ENCODE measurements at places on chromosomes 7 and 10.

GRCh38 chr7:39527296-39527695 lies 38.9 kb upstream of the YAE1 start:
- DNase-seq, result no peak

DNA sequence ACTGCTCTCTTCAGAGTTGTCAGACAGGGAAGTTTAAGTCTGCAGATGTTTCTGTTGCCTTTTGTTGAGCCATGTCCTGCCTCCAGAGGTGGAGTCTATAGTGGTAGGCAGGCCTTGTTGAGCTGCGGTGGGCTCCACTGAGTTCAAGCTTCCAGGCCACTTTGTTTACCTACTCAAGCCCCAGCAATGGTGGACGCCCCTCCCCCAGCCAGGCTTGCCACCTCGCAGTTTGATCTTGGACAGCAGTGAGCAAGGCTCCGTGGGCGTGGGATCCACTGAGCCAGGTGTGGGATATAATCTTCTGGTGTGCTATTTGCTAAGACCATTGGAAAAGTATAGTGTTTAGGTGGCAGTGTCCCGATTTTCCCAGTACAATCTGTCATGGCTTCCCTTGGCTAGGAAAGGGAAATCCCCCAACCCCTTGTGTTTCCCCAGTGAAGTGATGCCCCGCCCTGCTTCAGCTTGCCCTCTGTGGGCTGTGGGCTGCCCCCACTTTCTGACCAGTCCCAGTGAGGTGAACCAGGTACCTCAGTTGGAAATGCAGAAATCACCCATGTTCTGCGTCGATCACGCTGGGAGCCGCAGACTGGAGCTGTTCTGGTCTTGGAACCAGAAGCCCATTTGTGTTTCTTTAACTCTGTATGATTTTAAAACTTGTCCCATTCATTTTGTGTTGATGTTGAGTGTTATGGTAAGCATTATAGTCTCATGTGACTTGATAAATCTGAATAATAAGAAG lies 89.2 kb upstream of the CALCR start:
- DNase-seq, result no peak

- no peak for DNase-seq
Measured at GRCh38 chr7:54080971-54081370, 461.2 kb upstream of the VSTM2A start.

DNA sequence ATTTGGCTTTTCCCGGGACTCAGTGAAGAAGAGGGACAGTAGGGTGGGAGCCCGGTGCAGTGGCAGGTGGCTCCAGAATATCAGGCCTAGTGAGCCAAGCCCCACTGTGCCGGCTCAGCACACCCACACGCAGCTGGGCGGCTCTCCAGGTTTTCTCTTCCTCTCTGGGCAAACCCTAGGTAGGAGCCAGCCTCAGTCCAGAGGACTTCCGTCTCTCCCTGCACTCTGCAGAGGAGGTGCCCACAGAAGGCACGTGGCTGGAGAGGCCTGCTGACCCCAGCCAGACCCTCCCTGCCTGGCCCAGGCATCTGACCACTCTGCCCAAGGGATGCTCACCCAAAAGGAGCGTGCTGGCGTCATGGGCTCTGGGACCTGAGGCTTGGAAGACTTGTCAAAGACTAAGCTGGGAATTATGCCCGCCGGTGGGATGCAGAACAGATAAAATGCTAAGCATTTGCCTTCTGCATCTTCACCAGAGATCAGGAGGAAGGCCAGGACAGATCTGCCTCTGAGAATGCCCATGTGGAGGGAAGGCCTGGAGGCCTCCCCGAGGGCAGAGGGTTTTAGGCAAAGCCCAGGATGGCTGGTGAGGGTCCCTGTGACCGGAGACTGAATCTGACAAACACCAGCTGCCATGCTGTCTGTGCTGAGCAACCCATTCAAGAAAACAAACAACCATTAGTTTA lies 40.2 kb downstream of the TCERG1L start:
- DNase-seq, result no peak

DNA sequence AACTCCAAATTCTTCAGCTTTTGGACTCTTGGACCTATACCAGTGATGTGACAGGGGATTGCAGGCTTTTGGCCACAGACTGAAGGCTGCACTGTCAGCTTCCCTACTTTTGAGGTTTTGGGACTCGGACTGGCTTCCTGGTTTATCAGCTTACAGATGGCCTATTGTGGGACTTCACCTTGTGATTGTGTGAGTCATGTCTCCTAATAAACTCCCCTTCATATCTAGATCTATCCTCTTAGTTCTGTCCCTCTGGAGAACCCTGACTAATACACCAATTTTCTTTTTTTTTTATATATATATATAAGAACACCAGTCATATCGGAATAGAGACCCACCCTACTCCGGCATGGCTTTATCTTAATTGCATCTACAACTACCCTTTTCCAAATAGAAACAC lies 166.8 kb downstream of the ETV1 start:
- no peak for DNase-seq

GRCh38 chr10:112813866-112814591 lies 136.0 kb upstream of the TCF7L2 start:
- DNase-seq, result no peak

GRCh38 chr7:124791426-124791825 lies 25.8 kb upstream of the GPR37 start:
- no peak for DNase-seq

DNA sequence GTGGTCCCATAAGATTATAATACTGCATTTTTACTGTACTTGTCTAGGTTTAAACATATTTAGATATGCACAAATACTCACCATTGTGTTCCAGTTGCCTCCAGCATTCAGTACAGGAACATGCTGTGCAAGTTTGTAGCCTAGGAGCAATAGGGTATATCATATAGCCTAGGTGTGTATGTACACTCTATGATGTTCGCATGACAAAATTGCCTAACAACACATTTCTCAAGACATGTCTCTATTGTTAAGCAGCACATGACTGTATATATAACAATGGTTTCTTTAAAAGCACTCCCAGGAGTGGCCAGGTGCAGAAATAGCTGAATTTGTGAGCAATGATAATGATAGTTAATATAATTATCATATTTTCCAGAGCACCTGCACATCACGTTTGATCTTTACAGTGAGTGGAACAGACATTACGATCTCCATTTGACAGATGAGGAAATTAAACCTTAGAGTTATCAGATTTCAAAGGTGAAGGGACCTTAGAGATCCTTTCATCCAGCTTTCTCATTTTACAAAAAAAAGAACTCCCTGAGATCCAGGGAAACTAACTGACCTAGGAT lies 99.2 kb upstream of the PDCD4 start:
- no peak for DNase-seq

GRCh38 chr7:158633055-158633956 lies 45.7 kb upstream of the PTPRN2 start:
- no peak for DNase-seq

- DNase-seq, result no peak
Measured at GRCh38 chr10:7710446-7710845, 7.3 kb downstream of the ITIH2 start.

DNA sequence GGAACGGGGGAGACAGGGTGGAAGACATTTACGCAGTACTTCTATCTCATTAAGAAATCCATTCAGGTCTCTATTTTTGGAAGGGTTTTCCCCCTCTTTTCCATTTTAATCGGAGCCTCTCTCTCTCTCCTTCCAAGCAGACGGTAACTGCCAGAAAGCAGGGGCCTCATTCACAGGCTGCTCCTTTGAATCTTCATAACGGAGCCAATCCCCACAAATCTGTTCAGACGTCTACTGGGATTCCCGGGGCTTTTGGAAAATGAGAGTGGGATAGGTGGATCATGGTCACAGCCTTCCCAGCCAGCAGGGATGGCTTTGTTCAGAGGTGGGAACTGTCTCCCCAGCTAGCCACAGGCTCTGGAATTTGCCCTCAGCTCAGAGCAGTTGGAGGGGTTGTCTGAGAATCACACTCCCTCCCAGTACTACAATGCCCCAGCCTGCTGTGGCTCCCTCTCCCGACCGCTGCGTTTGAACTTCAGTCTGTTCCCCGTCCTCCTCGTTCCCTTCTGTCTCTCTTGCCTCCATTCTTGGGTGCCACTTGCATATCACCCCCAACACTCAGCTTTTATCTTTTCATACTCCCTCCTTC lies 413.6 kb downstream of the PLXNA4 start:
- DNase-seq, result no peak

DNA sequence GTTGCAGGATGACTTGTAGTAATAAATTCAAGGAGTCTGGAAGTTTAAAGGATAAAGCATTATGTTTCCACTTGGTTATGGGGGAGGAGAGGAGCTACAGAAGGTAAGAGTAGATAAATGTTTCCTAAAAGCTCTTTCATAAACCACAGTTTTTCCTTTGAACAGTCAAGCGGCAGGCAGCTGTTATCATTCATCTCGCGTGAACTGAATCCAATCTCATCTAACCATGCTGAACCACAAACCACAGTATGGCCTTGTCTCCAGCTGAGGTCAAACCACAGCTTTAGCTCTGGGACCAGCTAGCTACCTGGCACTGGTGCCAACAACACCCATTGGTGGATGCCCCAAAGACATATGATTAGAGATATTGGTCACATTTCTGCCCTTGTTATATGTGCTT lies 63.3 kb downstream of the NOC3L start:
- no peak for DNase-seq

DNA sequence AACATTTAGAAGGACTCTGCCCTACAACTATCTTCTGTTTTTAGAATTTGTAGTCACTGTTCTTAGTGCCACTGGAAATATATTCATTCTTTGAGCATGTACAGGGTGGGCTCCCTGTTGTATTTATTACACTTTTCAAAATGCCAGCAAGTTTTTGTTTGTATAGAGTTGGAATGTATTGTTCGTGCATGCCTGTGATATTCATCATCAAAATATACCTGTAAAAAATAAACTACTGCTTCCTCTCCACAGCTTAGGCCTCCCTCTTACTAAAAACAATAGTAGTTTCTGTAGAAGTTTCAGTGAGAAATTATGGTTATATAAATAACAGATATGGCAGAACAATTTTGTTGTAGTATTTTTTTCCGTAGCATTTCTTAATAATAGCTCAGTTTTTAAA lies 61.6 kb downstream of the NHLRC2 start:
- no peak for DNase-seq

- no peak for DNase-seq
Measured at GRCh38 chr10:5068274-5068984, 25.8 kb upstream of the AKR1C3 start.

DNA sequence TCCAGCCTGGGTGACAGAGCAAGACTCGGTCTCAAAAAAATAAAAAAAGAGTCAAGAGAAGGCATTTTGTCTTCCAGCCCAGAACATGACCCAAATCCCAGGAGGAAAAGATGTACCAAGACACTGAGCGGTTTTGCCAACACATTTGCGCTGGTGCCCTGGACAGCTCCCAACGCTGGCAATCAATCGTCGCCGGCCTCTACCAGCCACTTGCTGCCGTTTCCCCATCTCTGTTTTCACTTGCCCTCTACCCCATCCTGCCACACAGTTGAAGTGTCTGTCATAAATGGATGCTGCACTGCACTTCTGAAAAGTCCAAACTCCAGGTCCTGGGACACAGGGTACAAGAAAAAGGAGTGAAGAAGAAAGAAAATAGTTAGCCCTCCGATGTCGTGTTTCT lies 29.7 kb upstream of the CRTAC1 start:
- DNase-seq, result no peak

DNA sequence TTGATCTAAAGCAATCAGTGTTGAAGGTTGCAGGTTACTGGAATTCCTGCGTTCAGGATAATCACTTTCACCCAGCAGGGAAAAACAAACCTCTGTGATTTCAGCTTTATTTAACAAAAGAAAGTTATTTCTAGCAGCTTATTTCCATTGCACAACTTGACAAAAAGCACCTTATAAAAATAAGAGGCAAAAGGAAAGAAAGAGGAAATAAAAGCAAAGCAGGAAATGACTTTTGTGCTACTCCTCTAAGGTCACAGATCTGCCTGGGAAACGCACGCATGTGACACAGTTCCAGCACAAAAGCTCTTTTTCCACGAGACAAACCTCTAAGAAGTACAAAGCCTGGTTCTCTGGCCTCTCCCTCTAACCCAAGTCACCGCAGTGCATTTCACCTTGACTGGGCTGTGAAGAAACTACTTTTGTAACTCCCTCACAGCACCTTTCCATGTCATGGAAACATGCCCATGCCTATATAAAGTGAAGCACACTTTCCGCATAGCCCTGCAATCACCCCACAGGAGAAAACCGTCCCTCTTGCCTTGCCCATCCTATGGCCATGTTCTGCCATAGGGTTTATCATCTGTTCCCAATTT lies 870 bp downstream of the ANK3 start:
- DNase-seq, result no peak

GRCh38 chr7:148241700-148242293 lies 348.8 kb upstream of the C7orf33 start:
- DNase-seq, result no peak

DNA sequence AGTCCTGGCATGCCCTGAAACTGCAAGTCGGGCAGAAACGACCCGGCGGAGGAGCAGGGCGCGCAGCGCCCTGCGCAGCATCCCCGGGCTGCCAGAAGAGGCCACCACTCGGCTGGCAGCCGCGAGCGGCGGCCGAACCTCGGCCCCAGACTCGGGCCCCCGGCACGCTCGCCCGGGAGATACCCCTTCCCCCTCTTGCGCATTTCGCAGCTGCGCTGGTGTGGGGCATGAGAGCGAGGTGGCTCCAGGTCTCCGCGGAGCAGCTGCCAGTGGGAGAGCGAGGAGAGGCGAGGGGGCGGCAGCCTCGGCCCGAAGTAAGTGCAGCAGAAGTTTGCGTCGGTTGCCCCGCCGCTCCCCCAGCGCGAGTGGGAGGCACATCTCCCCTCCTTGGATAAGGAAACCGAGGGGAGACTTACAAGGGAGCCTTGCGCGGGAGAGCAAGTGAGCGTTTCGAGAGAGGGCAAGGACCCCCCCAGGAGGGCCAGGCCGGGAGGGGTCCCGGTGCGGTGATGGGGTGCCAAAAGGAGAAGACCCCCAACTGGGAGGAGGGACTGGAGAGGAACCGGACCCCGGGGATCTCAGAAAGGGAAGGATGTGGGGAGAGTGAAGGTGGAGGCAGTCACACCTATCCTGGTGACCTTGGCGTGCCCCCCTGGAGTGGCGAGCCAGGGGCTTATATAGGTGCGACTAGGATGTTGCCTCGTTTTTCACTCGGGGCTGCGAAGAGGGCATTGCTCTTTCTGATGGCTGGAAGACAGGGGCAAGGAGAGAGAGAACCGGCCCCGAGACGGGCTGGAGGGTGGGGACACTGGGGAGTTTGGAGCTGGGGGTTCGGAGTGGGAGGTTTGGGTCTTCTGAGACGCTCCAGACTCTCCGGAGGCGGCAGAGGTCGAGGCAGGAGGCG lies 256.3 kb downstream of the OTUD1 start:
- no peak for DNase-seq

All from CD8-positive, alpha-beta memory T cell (primary cell).